ENCODE measurements at places on chromosomes 2 and 18. TPM values are rescaled to one million over a fixed set of nuclear protein-coding genes. Genes with fewer than 3 reads are reported as not detected.

DCDC2C gene
- polyA plus RNA-seq = not detected

NT5DC4 gene
- not detected for polyA plus RNA-seq

ERICH2 gene
- 23.4 TPM for polyA plus RNA-seq

ATP6V1C2 gene
- 0.24 TPM for polyA plus RNA-seq

UGT1A9 gene
- polyA plus RNA-seq = not detected

Measured in Purkinje cell (primary cell).